ENCODE measurements at places on chromosomes 16 and 17. TPM values are rescaled to one million over a fixed set of nuclear protein-coding genes. Genes with fewer than 3 reads are reported as not detected.
A peak's percentile ranks its signal among the peaks of the same experiment; 100 is the strongest.

DNA sequence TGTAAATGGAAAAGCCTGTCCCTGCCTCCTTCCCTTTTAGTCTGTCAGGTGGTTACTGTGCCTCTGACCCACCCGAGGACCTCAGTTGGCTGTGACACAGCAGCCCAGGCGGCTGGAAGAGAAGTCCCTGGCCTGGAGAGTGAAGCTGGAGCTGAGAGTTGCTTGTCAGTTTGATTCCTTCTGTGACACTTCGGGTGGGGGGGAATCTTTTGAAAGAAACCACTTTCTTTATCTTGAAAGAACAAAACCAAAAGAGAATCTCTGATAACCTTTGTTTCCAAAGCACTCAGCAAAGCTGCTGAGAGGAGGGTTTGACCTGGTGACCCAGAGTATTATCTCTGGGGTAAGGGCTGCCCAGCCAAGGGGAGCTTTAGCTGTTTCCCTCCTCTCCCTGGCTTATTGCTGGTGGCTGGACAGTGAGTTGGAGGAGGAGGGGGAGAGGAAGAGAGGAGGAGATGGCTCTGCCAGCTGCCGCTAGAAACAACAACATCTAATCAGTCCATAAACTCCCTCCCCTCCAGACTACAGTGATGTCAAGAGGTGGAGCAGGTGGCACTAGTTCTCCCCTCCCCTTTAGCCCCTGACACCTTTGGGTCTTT lies 34.0 kb downstream of the YPEL2 start:
- no peak for DNase-seq

GRCh38 chr17:2282297-2282873 lies 21.2 kb downstream of the SMG6 start:
- DNase-seq = no peak

GRCh38 chr16:66271074-66272060 lies 95.1 kb upstream of the CDH5 start:
- no peak for DNase-seq

DNA sequence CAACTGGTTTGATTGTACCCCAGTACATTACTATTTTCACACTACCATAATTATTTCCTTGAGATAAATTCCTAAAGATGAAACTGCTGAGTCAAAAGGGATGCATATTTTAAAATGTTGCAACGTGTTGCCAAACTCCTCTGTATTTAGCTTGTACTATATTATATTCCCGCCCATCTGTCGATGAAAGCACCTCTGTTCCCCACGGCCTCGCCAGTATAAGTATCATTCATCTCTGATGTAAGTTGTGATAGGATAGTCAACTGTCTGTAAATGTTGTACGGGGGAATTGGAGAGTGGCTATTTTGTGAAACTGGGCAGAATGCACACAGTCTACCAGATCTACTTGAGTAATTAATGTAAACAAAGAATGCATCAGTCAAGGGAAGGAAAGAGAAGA lies 47.7 kb upstream of the TNRC6A start:
- no peak for DNase-seq

- DNase-seq = no peak
Observed at GRCh38 chr16:17265154-17265553, 205.6 kb downstream of the XYLT1 start.

- no peak for DNase-seq
Observed at GRCh38 chr16:8087597-8088289, 502.6 kb downstream of the TMEM114 start.

GRCh38 chr17:78789663-78790181 lies 7.6 kb upstream of the CYTH1 start:
- no peak for DNase-seq

DNA sequence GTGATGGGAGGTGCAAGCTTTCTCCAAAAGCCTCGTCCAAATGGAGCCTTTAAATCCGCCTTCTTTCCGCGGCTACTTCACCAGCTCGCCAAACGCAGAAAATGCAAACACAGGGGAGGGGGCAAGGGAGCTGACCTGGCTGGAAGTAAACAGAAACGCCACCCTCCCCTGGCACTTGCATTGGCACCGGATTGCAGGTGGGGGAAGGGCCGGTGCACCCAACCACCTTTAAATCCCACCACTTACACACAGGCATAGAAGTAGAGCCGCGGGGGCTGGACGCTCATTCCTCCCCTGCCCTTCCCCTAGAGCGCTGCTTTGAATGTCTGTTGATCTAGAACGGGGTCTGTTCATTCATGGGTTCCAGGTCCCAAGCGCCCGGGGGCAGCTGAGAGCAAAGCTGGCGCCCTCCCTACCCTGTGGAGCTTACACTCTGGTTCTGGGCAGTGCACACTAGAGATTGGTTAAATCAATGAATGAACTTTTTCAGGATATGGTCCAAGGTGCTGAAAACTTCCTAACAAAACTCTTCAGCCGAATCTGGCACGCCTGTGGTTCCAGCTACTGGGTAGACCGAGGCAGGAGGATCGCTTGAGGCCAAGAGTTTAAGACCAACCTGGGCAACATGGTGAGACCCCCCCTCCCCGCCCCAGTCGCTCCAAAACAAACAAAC lies 920 bp upstream of the ZCCHC14 start:
- DNase-seq = no peak

- DNase-seq = peak; percentile 68
Observed at GRCh38 chr17:77466140-77466539, 325.4 kb downstream of the SEC14L1 start.

DNA sequence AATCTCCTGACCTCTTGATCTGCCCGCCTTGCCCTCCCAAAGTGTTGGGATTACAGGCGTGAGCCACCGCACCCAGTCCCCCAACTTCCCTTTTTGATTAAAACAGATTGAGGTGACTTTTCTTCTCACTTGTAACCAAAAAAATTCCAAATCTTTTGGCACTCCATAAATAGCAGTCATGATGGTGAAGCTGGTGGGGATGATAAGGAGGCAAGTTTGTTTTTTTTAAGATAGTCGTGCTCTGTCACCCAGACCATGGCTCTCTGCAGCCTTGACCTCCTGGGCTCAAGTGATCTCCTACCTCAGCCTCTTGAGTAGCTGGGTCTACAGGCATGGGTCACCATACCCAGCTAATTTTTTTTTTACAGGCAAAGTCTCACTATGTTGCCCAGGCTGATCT lies 34.7 kb upstream of the PLCG2 start:
- no peak for DNase-seq

- no peak for DNase-seq
Observed at GRCh38 chr17:48187872-48188608, 80.5 kb downstream of the SNX11 start.

- no peak for DNase-seq
Observed at GRCh38 chr16:88300463-88300835, 82.3 kb upstream of the ZNF469 start.

DNA sequence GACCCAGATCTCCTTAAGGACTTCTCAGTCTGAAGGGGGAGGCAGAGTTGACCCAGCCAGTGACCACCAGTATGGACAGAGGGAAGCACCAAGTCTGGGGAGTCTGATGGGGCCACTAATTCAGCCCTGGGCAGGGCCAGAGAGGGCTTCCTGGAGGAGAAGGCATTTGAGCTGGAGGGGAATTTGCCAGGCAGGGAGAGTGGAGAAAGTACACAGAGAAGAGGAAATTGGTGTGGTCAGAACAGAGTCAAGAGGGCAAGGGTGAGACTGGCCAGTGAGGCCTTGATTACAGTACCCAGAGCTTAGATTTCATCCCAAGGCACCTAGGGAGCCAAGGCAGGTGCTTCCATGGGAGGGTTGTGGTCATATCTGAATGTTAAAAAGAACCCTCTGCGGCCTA lies 36.3 kb downstream of the MYO15A start:
- no peak for DNase-seq

DNA sequence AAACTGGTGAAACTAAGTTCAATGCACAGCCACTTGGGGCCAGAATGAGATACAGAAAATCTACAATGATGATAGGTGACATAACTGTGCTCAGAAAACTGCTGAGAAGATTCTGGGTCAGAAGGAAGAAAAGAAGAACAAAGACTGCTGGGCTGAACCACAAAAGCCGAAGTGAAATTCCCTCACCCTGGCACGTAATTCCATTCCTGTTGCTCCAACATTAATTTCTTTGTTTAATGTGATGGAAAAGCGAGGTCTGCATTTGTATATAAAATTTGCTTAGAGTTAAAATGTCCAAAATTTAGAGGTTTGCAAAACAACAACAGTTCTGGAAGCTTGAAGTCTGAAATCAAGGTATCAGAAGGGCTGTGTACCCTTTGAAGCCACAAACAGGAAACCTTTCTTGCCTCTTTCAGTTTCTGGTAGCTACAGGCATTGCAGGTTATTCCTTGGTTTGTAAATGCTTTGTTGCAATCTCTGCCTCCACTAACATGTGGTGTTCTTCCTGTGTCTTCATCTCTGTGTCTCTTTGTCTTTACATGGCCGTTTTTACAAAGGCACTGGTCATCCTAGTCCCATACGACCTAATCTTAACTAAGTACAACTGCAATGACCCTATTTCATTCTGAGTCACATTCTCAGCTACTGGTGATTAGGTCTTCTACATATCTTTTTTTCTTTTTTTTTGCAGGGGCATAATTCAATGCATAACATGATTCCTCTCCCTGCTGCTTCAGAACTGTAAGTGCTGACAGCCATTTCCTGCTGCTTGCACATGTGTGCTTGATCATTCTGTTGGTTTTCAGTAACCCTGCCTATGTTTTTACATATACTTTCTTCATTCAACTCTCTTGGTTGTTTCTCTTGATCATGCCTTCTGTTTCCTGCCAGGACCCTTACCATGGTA lies 603.0 kb upstream of the CDH8 start:
- no peak for DNase-seq

GRCh38 chr16:70692130-70692872 lies 6.4 kb upstream of the MTSS2 start:
- DNase-seq = peak; percentile 49

GRCh38 chr16:86554599-86554916 lies 477 bp downstream of the MTHFSD start:
- no peak for DNase-seq

DNA sequence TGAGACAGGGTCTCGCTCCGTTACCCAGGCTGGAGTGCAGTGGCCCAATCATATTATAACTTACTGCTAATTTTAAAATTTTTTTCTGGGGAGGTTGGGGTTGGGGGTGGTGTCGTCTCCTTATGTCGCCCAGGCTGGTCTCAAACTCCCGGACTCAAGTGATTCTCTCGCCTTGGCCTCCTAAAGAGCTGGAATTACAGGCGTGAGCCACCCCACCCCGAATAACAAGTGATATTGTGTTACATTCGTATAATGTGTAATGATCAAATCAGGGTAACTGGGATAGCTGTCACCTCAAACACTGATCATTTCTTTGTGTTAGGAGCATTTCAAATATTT lies 16.2 kb upstream of the KPNA2 start:
- no peak for DNase-seq

- DNase-seq = no peak
Observed at GRCh38 chr16:78474762-78475161, 375.3 kb downstream of the WWOX start.

- no peak for DNase-seq
Observed at GRCh38 chr16:54488729-54489128, 202.1 kb upstream of the IRX3 start.

GRCh38 chr16:76654088-76654820 lies 377.1 kb downstream of the CNTNAP4 start:
- DNase-seq = no peak

DNA sequence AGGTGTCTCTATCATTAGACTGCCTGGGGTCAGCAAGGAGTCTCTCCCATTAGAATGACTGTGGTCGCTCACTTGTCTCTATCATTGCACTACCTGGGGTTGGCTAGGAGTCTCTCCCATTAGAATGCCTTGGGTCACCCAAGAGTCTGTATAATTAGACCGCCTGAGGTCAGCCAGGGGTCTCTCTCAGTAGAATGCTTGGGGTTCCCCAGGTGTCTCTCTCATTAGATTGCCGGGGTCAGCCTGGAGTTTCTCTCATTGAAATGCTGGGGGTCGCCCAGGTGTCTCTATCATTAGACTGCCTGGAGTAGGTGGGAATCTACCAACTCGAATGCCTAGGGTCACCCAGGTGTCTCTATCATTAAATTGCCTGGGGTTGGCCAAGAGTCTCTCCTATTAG lies 2231.6 kb downstream of the TP53TG3F start:
- no peak for DNase-seq

- DNase-seq = no peak
Observed at GRCh38 chr17:1710807-1711553, 803 bp upstream of the TLCD2 start.

DNA sequence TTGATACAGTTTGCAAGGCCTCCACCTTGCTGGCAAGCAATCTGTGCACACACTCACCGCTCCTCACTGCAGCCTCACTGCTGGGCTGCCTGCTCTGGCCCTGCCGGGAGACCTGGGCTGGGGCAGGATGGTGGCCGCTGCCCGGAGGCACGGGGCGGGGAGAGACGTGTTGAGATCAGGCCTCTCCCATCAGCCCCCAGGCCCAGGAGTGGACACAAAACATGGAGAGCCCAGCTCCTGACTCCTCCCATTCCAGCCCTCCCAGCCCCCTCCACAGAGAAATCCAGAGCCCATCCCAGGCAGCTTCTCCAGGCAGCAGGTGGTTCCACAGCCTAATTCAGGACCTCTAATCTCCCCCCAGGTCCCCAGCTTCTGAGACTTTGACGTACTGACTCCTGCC lies 23.1 kb upstream of the RPL38 start:
- no peak for DNase-seq

DNA sequence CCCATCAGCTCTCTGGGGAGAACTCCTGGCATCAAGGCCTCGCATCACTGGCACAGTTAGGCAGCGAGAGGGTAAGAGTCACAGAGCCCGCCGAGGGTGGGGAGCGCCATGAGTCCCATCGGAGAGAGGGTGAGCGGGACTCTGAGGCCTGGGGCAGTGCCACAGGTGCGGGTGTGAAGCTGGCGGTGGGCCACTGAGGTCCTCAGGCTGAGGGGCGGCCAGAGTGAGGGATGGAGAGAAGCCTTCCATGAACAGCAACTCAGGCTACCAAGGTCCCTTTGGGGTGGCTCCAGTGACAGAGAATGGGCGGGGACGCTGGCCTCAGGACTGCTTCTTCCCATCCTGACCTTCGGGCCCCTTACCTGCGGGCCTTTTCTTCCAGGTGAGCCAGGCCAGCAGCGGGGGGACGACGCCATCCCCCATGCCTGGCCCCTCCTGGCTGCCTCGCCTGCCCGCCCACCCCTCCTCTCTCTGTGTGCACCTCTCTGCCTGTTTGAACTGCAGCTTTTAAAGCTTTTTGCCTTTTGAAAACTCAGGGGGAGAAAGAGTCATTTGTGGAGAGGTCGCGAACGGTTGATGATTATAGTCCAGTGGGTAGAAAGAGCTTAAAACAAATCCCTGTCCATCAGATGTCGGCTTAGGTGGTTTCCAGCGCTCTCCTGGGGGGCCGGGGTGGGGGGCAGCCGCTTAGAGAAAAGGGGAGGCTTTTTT lies 149.3 kb upstream of the GSE1 start:
- no peak for DNase-seq

- DNase-seq = peak; percentile 69
Observed at GRCh38 chr17:2393174-2393953, 7.5 kb downstream of the MNT start.

SLC5A10 gene
- not detected for total RNA-seq

GCGR gene
- not detected for total RNA-seq

PRR29 gene
- 1.4 TPM for total RNA-seq

OR3A3 gene
- total RNA-seq = not detected

ABCC11 gene
- 0.09 TPM for total RNA-seq

ANKRD40CL gene
- total RNA-seq = not detected

UBE2Z gene
- total RNA-seq = 56.8 TPM

SPDYE4 gene
- total RNA-seq = not detected

GPRC5B gene
- total RNA-seq = 58.5 TPM

UBFD1 gene
- total RNA-seq = 89.5 TPM

TOP3A gene
- total RNA-seq = 107 TPM

C16orf87 gene
- total RNA-seq = 19.2 TPM

GNG13 gene
- total RNA-seq = not detected

FBXO39 gene
- not detected for total RNA-seq

SNX20 gene
- not detected for total RNA-seq

SLFN13 gene
- total RNA-seq = 10.0 TPM

CACNG1 gene
- total RNA-seq = 0.32 TPM

NPIPA2 gene
- total RNA-seq = 10.1 TPM

NDRG4 gene
- 58.9 TPM for total RNA-seq

Measured in neural crest cell (in vitro differentiated cells).